A549 treated with CORT108297 at 1 μM for 4 hours (cell line): ENCODE measurements at places on chromosomes 7 and 10. TPM values are rescaled to one million over a fixed set of nuclear protein-coding genes. Genes with fewer than 3 reads are reported as not detected.

Gene MNX1
- total RNA-seq, result 3.9 to 6.5 TPM (median 5.0 TPM) in 5 replicates

Gene KLLN
- 0.43 to 0.66 TPM (median 0.52 TPM) in 5 replicates for total RNA-seq

Gene GOT1
- 33.7 to 41.0 TPM (median 34.1 TPM) in 5 replicates for total RNA-seq

Gene MBLAC1
- total RNA-seq, result 2.6 to 3.4 TPM (median 3.2 TPM) in 5 replicates

Gene SPDYE18
- total RNA-seq, result 0.08 to 0.11 TPM in 2 of 5 replicates, not detected in the others

Gene GNAT3
- total RNA-seq, result not detected in 5 replicates

Gene CCDC7
- 0.62 to 1.0 TPM (median 0.89 TPM) in 5 replicates for total RNA-seq

Gene SLC13A4
- not detected in 5 replicates for total RNA-seq

Gene PRPS1L1
- not detected in 5 replicates for total RNA-seq

Gene KCNMA1
- total RNA-seq, result 42.2 to 87.0 TPM (median 76.7 TPM) in 5 replicates

Gene MMD2
- total RNA-seq, result not detected in 5 replicates

Gene OR2A1
- total RNA-seq, result not detected in 5 replicates

Gene IDI1
- total RNA-seq, result 26.2 to 29.5 TPM (median 28.5 TPM) in 5 replicates

Gene LIPN
- not detected in 5 replicates for total RNA-seq

Gene FGFR2
- total RNA-seq, result 0.31 to 0.39 TPM (median 0.36 TPM) in 5 replicates

Gene ZNF282
- 19.1 to 28.5 TPM (median 25.8 TPM) in 5 replicates for total RNA-seq

Gene C10orf62
- 0.10 TPM in 1 of 5 replicates, not detected in the others for total RNA-seq

Gene AEBP1
- 0.02 TPM in 1 of 5 replicates, not detected in the others for total RNA-seq

Gene ODAD2
- total RNA-seq, result 0.02 to 0.13 TPM (median 0.03 TPM) in 3 of 5 replicates, not detected in the others

Gene CCL24
- not detected in 5 replicates for total RNA-seq

Gene FUOM
- total RNA-seq, result 12.2 to 17.4 TPM (median 16.2 TPM) in 5 replicates

Gene CFAP46
- 1.0 to 1.9 TPM (median 1.5 TPM) in 5 replicates for total RNA-seq

Gene GNGT1
- total RNA-seq, result not detected in 5 replicates

Gene RBP3
- total RNA-seq, result not detected in 5 replicates

Gene TRPV6
- total RNA-seq, result not detected in 5 replicates

Gene NRBF2
- total RNA-seq, result 19.0 to 27.0 TPM (median 20.6 TPM) in 5 replicates

Gene ACTR3C
- total RNA-seq, result 0.17 TPM in 1 of 5 replicates, not detected in the others

Gene GJD4
- 0.06 TPM in 1 of 5 replicates, not detected in the others for total RNA-seq

Gene NCF1
- 0.09 to 0.13 TPM (median 0.11 TPM) in 4 of 5 replicates, not detected in the other for total RNA-seq

Gene BLOC1S2
- total RNA-seq, result 95.2 to 120 TPM (median 98.5 TPM) in 5 replicates

Gene IDI2
- 0.06 TPM in 1 of 5 replicates, not detected in the others for total RNA-seq

Gene EN2
- 0.48 to 1.0 TPM (median 0.92 TPM) in 5 replicates for total RNA-seq

Gene RAMP3
- total RNA-seq, result not detected in 5 replicates

Gene IFIT1B
- not detected in 5 replicates for total RNA-seq

Gene MEIG1
- 0.57 to 1.3 TPM (median 0.92 TPM) in 5 replicates for total RNA-seq

Gene OR2A5
- not detected in 5 replicates for total RNA-seq

Gene CCDC172
- not detected in 5 replicates for total RNA-seq

Gene SPRN
- total RNA-seq, result 0.17 to 0.36 TPM (median 0.26 TPM) in 5 replicates

Gene METTL27
- 6.9 to 12.4 TPM (median 11.5 TPM) in 5 replicates for total RNA-seq

Gene LEP
- total RNA-seq, result not detected in 5 replicates

Gene SPDYE6
- total RNA-seq, result not detected in 5 replicates

Gene GBX1
- 0.10 to 0.18 TPM in 2 of 5 replicates, not detected in the others for total RNA-seq

Gene MKI67
- 54.3 to 83.1 TPM (median 63.0 TPM) in 5 replicates for total RNA-seq

Gene MACROH2A2
- total RNA-seq, result 23.2 to 30.3 TPM (median 28.1 TPM) in 5 replicates

Gene GHRHR
- total RNA-seq, result not detected in 5 replicates

Gene OPN1SW
- not detected in 5 replicates for total RNA-seq

Gene LBX1
- total RNA-seq, result not detected in 5 replicates

Gene ANKRD2
- total RNA-seq, result 3.6 to 6.0 TPM (median 4.7 TPM) in 5 replicates

Gene ANXA8
- total RNA-seq, result 28.8 to 40.9 TPM (median 33.6 TPM) in 5 replicates

Gene BEND7
- total RNA-seq, result 9.5 to 13.6 TPM (median 12.3 TPM) in 5 replicates

Gene STEAP4
- 0.03 TPM in 1 of 5 replicates, not detected in the others for total RNA-seq

Gene PRKCQ
- 4.0 to 4.8 TPM (median 4.2 TPM) in 5 replicates for total RNA-seq

Gene MPP7
- 0.07 to 0.15 TPM (median 0.11 TPM) in 5 replicates for total RNA-seq

Gene TFR2
- total RNA-seq, result 1.9 to 3.4 TPM (median 2.8 TPM) in 5 replicates

Gene RSPH10B2
- 0.04 to 0.10 TPM (median 0.07 TPM) in 5 replicates for total RNA-seq

Gene ZP3
- total RNA-seq, result 16.6 to 21.8 TPM (median 19.3 TPM) in 5 replicates

Gene OR9A2
- total RNA-seq, result not detected in 5 replicates
